Stimulated activated CD8-positive, alpha-beta memory T cell treated with anti-CD3 and anti-CD28 coated beads, Interleukin-15, amount 100 ng/mL, for 48 hours (primary cell): ENCODE measurements at places on chromosomes 7 and 10.

- no peak for DNase-seq
Measured at GRCh38 chr7:18694484-18694883, 198.9 kb downstream of the HDAC9 start.

DNA sequence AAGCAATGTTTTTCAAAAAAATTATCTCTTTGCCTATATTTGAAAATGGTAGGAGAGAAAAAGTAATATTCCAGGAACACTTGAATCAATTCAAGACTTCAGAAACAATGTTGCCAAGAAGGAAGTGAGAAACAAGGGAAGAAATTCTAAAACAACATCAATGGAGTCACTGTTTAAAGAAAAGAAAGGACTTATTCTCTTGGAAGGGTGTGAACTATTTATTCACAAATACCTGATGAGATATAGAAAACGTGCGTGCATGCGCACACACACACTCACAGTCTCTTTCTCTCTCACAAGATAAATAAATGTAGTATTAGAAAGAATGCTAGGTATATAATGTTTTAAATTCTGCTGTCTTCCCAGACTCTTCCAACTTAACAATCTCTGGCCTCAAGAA, 117.2 kb upstream of the FAM133B start:
- no peak for DNase-seq

- DNase-seq, result no peak
Measured at GRCh38 chr7:44564606-44565005, 9.1 kb downstream of the DDX56 start.

GRCh38 chr10:26743841-26744240, 46.3 kb downstream of the PDSS1 start:
- DNase-seq, result no peak

DNA sequence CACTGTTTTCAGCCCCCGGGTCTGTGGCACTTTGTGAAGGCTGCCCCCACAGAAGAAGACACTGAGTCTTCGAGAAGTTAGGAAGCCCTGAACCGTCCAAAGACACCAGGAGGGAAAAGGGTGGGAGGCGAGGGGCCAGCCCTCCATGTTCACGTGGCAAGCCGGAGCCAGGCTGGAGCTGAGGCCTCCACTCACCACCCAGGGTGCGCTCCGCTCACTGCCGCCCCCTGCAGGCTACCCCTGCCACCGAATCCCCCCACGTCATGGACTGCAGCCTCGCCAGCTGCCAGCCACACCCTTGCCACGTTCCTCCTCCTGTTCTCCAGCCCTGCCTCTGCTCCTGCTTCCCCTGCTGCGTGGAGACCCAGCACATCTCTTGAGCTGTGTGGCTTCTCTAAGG, 59.0 kb upstream of the EN2 start:
- no peak for DNase-seq

GRCh38 chr7:16278167-16278787, 143.1 kb downstream of the CRPPA start:
- DNase-seq, result no peak

DNA sequence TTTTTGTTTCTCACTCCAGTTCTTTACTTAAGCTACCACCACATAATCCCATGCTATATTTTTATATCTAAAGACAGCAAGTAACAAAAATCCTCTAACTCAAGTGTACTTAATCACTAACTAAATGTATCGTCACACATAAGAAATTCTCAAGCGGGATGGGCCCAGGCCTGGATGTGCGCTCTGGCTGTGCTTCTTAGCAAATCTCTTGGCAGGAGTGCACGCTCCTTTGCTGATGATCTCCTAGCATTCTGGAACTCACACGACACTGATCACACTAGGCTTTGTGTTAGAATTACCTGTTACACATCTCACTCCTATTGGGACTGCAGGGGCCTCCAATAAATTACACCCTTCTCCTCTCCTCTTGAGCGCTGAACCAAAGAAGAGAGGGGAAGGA, 46.7 kb upstream of the CALD1 start:
- DNase-seq, result no peak

DNA sequence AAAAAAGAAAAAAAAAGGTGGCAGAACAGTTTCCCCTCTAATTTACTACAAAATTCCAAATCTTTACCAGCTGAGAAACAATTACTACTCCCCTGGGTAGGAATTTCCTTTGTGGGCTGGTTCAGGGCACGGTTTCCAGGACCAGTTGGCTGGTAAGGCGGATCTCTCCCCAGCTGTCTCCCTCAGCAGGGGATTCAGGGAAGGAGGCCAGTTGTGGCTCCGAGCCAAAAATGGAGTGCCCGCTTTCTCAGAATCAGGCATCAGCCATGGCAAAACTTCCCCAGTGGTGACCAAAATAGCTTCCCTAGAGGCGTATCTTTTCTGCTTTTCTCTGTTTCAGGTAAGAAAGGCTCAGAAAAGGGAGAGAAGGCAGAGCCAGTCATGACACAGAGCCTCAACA, 91.2 kb downstream of the ZNF22 start:
- DNase-seq, result no peak

GRCh38 chr7:91835826-91836368, 44.6 kb downstream of the MTERF1 start:
- DNase-seq, result no peak

- no peak for DNase-seq
Measured at GRCh38 chr7:41508755-41509154, 194.1 kb downstream of the INHBA start.

- DNase-seq, result no peak
Measured at GRCh38 chr7:152313831-152314604, 121.8 kb downstream of the KMT2C start.

DNA sequence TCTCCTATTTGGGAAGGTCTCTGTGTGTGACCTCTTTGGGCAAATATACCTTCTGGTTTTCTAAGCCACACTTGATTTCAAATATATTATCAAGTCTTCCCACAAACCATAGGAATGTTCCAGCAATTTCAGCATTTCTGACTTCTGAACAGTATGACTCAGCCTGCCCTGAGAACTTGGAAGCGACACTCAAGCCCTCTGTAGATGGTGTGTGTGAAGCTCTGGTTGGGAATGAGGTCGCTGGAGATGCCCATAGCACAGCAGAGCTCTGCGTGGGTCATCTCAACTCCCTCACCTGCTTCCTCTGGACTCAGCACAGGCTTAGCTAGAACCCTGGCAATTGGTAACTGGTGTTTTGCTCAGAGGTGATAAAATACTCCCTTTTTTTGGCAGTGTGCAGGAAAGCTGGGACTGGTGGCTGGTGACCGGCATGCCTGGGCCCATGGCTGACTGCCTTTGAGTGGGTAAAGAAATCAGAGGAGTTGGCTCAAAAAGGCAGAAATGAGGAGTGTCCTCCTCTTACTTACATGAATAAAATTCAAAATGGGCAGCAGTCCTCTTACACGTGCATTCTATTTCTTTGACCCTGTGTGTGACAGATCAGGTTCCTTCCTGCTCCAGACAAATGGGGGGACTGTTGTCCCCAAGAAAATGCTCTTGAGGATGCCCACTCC, 87.5 kb upstream of the NRP1 start:
- DNase-seq, result no peak

DNA sequence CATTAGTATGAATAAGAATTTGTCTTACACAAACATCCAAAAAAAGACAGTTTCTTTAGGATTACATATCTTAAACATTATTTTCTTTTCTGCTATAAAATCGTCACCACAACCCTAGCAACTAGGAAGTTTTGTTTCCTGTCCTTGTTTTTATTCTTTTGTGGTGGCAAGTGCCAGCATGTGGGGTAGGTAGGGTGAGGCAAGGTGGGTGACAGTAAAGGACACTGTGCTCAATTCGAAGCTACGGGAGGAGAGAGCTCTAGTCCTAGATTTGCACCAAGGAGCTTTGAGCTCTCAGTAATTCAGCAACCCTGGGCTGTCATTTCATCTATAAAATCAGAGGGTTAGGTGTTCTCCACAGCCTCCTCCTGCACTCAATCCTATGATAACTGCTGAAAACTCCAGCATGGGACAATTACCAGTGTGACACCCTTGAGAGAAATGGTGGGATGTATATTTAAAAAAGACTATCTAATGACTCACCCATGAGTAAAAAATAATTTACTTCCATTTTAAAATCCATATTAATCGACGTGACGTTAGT, 187.1 kb downstream of the FAM107B start:
- no peak for DNase-seq
